ENCODE measurements at places on chromosomes 12 and 14. TPM values are rescaled to one million over a fixed set of nuclear protein-coding genes. Genes with fewer than 3 reads are reported as not detected.

DNA sequence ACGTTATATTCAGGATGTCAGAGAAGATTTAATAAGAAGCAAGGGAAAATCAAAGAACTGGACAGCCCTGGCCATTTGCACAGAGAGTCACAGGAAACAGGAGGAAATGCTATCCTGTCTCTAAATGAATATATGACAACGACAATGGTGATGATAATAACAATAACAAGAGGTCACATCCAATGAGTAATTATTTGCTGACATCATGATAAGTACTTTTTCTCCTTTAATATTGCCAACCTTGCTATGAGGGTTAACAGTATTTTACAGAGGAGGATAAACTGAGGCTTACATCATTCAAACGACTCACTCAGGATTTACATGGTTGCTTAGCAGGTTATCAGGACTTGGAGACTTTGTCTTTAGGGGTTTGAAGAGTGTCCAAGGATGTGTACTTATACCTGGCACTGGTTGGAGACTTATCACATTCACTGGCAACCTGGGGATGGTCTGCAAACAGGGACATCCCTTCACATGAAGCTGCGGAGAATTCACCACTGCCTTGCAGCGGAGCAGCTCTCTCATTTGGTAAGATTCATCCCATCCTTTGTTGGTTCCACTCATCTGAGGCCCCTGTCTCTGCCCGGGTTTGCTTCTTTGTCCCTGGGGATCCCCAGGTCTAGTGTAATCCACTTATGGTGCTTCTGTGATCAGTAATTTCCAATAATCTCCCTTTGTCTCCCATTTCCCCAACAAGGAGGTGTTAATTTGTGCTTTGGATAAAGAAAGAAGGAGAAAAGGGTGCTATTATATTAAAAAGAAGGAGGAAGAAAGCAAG is 637.8 kb downstream of the BCL11B start:
- DNase-seq: no peak

DNA sequence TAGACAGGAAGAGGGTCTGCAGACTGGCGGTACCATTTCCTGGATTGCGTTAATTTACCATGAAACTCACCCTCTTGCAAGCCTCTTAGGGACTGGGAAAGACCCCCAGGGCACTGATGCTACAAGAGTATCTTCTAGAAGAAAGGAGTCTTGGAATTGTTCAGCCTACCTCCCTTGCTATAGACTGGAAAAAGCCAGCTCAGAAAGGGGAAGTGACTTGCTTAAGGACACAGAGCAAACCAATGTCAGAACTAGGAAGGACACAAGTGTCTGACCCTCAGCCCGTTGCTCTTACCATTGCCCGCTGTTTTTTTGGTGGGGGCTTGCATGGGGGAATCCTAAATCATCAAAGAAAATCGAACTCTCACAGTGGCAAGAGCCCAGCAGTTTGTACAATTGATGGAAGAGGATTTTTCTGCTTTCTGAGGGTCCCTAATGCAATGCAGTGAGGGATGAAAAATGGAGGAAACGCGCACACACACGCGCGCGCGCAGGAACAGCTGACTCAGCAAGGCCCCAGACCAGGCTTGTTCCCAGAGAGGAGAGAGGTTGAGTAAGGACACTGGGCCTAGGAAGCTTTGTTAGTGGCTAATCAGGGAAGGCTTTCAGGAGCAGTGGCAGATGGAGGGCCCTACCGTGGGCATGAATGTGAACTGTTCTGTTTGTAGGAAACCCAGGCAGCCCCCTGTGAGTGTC is 50.9 kb downstream of the RIN3 start:
- DNase-seq: no peak

DNA sequence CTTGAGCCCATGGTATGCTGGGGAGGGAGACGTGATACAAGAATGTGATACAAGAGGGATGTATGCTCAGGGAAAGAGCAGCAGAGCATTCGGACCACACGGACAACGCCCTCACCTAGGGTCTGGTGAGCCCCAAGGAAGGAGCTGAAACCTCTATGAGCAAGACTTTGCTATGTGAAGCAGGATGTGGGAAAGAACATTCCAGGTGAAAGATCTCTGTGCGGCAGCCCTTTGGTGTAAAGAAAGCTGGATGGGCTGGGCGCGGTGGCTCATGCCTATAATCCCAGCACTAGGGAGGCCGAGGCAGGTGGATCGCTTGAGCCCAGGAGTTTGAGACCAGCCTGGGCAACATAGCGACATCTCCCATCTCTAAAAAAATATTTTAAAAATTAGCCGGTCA is 16.9 kb upstream of the FICD start:
- no peak for DNase-seq

- no peak for DNase-seq
Observed at GRCh38 chr12:42586268-42586667, 3.3 kb downstream of the PRICKLE1 start.

DNA sequence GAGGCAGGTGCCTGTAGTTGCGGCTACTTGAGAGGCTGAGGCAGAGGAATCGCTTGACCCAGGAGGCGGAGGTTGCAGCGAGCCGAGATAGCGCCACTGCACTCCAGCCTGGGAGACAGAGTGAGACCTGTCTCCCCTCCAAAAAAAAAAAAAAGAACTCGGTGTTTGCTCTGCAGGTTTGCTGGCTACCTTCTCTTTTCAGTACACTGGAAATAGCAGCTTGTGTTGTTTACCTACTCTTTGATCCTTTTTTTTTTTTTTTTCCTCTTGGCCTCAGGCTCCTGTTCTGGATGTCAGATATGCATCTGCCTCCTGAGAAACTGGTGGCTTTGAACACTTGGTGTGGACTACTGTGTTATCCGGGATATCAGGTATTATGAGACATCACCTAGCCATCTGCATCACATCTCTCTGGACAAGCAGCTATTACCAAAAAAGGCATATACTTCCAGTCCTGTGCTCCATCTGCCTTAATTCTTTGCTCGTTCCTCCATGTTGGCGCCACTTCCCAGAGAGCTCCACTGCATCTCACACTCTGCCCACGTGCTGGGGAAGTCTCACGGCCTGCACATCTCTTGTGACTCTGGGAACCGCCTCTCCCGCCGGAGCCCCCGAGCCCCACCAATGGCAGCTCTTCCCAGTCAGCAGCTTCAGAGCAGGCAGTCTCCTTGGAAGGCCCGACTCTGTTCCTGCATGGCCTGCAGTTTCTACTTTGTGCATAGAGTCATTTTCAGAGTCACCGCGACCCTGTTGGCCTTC is 50.9 kb upstream of the TRAF3 start:
- DNase-seq: no peak

- DNase-seq: no peak
Observed at GRCh38 chr12:47903151-47903611, 1.6 kb downstream of the VDR start.

DNA sequence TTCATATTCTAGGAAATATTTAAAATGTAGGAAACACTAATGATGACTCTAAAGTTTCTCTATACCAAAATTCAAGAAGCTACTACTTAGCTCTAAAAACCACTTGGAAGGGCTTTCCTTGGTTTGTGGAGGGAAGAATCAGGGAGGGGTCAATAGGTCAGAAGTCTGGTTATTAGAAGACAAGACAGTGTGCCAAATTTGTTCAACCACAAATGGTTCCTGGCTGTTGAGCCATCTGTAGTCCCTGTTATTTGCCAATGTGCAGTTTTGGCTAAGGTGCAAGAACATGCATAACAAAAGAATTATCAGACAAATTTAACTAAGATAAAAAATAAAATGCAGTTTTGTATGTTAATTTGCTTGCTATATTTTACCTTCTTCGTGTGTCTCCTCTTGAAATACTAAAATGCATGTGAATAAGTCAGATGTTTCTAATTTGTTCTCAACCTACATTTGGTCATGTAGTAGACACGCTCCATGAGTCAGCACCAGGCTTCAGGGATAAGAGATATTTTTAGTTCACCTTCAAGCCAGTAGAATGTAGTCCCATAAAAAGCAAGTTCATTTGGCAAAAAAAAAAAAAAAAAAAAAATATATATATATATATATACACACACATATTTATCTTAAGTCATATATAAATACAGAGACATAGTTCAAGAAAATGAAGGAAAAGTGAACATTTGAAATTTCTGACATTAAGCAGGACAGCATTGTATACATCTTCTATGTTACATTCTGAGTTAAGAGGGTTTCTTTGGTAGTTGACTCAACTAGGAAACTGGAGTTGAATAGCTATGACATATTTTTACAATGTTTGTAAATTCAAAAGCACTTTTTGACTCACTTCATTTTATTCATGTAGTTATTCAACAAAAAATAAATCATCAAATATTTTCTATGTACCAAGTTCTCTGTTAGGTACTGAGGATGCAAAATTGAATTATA is 123.3 kb downstream of the KCNC2 start:
- no peak for DNase-seq

DNA sequence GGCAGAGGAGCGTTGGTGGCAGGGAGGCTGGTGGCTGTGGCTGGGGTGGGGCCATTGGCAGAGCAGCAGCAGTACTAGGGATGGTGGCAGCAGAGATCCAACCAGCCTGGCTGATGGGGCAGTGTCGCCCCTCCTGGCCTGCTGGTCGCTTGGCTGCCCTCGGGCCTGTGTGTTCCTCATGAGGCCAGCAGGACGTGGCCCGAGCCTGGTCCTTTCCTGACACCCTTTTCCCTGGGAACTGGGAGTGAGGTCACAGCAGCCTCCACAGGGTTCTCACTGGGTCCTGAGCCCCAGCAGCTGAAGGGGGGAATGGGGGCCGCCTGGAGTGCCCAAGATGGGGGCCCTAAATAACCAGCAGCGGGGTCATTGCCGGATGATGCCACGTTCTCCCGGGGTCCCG is 46.1 kb downstream of the KIF26A start:
- no peak for DNase-seq

DNA sequence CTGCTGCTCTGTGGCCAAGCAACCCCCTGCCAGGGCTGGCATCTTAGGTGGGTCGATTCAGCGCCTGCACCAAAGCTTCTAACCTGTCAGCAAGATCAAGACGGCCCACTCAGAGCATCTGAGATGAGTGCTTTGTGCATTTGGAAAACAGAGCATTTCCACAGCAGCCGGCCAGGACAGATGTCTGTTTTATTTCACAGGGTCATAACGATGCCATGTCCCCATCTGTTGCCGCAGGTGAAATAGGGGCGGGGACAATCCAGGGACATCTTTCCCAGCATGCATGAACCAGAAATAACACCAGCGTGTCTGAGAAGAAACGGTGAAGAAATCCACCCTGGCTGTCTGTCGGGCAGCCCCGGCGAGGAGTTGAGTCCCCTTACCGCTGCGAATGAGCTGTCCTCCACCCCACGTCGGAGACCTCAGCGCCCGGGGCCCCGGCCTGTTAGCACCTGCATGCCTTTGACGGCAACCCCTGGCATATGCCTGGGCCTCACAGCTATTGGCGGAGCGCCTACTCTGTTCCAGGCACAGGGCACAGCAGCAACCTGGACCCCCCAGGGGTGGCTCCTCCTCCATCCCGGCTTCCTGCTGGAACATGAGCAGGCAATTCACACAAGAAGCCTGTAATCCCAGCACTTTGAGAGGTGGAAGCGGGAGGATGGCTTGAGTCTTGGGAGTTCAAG is 30.6 kb upstream of the ULK1 start:
- DNase-seq: no peak

GRCh38 chr14:75619548-75619947 is 41.1 kb downstream of the ERG28 start:
- DNase-seq: no peak

- no peak for DNase-seq
Observed at GRCh38 chr12:18431771-18432170, 170.5 kb downstream of the PIK3C2G start.

DEPDC4 gene
- 3.4 TPM for total RNA-seq

PIWIL1 gene
- total RNA-seq: 0.21 TPM

LIN7A gene
- 31.2 TPM for total RNA-seq

SDR9C7 gene
- total RNA-seq: not detected

C12orf54 gene
- 1.5 TPM for total RNA-seq

All from urinary bladder (tissue), 4 donors.